ENCODE measurements at places on chromosomes 11 and 22. TPM values are rescaled to one million over a fixed set of nuclear protein-coding genes. Genes with fewer than 3 reads are reported as not detected.

GLYAT gene
- not detected for total RNA-seq

FGF19 gene
- 0.13 TPM for total RNA-seq

MISFA gene
- 1.4 TPM for total RNA-seq

CCDC116 gene
- not detected for total RNA-seq

SAA2 gene
- total RNA-seq: not detected

GLYATL2 gene
- not detected for total RNA-seq

ADAMTS8 gene
- total RNA-seq: not detected

TMEM25 gene
- not detected for total RNA-seq

KCNE3 gene
- not detected for total RNA-seq

CPT1B gene
- total RNA-seq: 12.6 TPM

TMEM191C gene
- 0.27 TPM for total RNA-seq
